Activated naive CD4-positive, alpha-beta T cell treated with anti-CD3 and anti-CD28 coated beads, Interleukin-2, amount 10 ng/mL, durations not matched to agents 7 days and 5 days (primary cell): ENCODE measurements at places on chromosomes 2 and 18.

DNA sequence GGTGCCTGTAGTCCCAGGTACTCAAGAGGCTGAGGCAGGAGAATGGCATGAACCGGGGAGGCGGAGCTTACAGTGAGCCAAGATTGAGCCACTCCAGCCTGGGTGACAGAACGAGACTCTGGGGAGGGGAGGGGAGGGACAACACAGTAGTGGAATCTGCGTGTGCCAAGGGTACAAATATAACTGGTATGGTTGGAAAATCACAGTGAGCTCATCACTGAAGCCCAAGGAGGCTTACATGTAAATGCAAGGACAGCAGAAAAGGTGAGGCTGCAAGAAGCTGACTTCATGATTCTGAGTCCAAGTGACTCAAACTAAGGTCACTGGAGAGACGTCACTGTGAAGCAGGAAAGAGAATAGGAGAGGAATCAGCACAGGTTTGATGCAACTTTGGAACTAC is 9.2 kb downstream of the SEPTIN10 start:
- no peak for DNase-seq

GRCh38 chr2:237027712-237028029 is 58.0 kb upstream of the COPS8 start:
- no peak for DNase-seq

GRCh38 chr2:69177785-69178636 is 165.0 kb downstream of the ANTXR1 start:
- DNase-seq = no peak

- no peak for DNase-seq
Measured at GRCh38 chr2:69789772-69790600, 39.5 kb upstream of the GMCL1 start.

- DNase-seq = no peak
Measured at GRCh38 chr2:160429248-160430000, 64.2 kb downstream of the RBMS1 start.

DNA sequence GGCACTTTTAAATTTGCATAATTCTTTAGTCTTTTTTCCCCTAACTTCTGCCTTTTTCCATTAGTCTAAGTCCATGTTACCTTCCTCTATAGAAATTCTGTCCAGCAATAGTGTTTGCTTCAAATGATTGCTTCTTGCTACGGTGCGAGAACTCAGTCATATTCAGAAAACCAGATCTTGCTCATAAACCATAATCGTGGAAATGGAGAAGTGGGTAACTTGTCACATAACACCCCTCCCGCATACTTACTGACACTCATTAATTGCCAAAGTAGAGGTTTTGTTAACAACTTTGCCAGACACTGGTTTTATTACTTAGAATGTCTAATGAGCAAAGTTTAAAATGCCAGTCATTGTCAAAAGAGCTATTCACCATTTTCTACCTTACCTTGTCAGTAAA is 94.3 kb upstream of the TWSG1 start:
- DNase-seq = no peak

DNA sequence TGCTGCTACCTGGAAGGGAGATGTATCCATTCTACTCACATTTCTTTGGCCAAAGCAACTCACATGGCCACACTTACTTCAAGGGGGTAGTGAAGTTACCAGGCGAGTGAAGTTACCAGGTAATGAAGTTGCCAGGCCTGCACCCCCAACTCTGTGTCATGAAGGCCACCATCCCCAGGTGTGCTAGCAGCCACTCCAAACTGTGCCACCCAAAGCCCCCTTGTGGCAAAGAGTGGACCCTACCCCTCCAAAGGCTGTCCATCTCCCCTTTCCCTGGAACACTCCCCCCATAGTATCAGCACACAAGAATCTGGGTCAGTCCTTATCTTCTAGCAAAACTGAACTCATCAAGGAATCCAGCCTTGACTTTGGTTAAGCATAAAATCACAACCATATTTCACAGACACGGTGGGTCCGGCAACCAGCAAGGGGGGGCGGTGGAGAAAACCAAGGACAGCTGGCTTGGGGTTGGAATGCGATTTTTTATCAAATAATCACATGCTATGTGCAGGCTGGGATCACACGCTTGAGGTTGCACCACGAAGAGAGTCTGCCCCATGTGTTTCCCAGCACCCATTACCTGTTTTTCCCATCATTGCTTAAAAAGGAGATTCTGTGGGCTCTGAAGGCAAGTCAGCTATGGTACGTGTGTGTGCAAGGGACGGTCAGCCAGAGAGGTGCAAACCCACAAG is 60.9 kb downstream of the ZFP36L2 start:
- DNase-seq = no peak

GRCh38 chr2:57554348-57554747 is 492.3 kb upstream of the VRK2 start:
- no peak for DNase-seq

GRCh38 chr2:71606244-71606643 is 152.9 kb downstream of the DYSF start:
- no peak for DNase-seq

GRCh38 chr18:11762429-11762828 is 73.4 kb downstream of the GNAL start:
- DNase-seq = no peak

GRCh38 chr2:205692104-205692503 is 9.8 kb downstream of the NRP2 start:
- DNase-seq = no peak

DNA sequence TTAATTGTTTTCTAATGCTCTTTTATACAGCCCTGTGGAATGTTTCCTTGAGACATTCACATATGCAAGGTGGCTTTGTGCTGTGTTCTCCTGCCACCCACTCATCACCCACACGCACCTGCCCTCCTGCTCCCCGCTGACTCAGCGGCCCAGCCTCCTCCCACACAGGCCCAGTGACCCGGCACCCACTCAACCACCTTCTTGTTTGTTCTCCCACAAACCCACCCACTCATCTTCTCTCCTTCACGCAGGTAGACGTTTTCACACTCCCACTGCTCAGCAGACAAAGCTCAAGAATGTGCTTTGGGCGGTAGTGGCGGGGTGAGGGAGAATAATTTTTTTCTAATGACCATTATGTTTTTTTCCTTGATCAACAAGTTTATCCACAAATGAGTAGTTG is 28.6 kb upstream of the NEMP2 start:
- no peak for DNase-seq

- no peak for DNase-seq
Measured at GRCh38 chr18:70578480-70578879, 289.6 kb downstream of the SOCS6 start.

DNA sequence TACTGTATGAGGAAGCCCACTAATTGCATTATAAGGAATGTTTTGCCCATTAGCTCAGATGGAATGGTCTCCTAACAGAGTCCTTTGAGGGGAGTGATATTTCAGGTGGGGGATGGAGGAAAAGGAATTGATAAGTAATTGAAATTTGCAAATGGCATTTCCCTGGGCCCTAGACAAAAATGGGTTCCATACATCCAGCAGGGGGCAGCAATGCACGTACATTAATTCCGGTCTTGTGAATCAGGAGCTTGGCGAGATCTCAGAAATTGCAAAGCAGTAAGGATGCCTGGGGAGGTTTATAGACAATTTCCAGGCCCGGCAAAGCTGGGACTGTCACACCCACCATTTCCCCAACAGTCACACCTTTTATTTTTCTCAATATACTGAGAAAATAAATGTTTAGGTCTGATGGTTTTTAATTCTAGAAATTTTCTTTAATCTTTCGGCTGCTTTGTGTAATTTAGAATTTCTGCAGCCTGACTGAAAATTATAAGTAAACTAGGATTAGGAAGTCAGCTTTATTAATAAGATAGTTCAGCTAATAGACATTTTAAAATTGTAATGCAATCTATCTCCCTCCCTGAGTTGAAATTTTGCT is 122.8 kb downstream of the LYPD1 start:
- DNase-seq = peak; percentile 64

DNA sequence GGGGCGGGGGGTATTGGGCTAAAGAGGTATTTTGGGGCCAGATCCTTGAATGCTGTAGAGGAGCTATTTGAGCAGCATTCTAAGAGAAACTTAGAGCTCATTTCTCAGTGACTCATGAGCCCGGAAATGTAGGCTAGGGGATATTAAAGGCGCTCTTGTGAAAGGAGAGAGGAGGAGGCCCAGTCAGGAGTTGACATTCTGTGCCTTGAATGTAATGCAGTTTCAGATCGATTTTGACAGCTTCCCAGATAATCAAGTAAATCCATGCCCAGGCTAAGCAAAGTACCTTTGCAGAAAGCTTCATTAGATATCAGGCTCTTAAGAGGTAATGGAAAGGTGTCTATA is 1.5 kb downstream of the CAB39 start:
- peak; percentile 50 for DNase-seq

DNA sequence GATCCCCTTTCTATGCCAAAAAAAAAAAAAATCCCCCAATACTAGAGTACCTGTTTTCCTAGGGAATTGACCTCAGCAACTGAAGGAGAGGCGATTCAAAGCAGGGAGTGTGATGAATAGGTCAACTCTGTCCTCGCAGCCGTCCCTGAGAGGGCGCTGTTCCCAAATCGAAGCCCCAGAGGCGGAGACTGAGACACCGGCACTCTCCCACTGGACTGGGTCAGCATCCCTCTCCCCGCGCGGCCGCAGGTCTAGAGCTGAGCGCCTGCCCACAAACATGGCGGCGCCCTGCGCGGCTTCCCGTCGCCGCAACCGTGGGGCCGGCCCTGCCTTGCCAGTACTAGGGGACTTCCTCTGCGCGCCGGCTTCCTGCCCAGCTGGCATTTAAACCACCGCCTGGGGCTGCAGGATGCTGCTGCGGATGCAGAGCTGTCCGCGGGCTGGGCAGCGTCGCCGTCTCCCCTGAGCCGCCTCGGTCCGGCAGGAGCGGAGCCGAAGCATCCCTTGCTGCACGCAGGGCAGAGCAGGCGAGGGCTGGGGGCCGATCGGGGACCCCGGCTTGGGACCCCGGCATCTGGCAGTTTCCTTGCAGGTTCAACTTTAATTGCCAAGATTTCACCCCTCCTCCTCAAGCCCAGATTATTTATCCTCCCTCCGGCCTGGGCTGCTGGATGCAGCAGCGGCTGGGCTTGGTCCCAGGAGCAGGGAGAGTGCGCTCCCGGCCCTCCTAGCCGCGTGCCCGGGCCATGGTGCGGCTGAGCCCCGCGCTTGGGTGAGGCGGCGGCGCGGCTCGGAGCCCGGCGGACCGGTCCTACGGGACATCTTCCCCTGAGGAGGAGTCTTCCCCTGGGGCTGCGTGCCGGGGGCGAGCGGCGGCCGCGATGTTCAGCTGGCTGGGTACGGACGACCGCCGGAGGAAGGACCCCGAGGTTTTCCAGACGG is at the start of gene EHD3:
Gene EHD3, plus strand, starts transcription at position 412 of the 942 bp plus-strand sequence. Its CDS starts 470 bp downstream, at position 882.
- peak; percentile 84 for DNase-seq

DNA sequence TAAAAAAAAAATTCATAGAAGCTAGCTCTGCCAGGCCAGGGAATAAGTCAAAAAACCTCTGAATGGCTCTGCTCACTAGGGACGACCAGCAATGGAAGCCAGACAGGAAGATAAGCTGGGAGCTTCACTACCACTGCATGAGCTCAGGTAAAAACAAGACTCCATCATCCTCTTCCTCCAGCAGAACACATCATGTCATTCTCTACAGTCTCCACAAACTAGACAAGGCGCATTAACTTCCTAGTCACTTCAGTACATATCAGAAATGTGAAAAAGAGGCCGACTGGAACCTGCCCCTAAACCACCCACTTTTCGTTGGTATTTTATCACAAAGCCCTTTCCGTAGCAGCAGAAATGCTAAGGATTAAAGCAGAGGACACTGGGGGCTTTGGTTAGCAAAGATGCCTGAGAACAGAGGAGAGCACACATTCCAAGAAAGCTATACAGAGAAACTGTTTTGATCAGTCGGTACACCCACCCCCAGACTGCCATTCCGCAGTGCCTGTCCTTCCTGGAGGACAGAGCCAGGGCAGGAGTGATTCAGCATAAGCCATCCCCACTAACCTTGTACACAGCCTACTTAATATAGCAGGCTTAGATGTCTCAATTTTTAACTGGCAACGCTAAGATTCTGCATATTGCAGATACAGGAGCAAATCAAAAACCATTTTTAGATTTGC is 53.4 kb downstream of the AAK1 start:
- DNase-seq = no peak

DNA sequence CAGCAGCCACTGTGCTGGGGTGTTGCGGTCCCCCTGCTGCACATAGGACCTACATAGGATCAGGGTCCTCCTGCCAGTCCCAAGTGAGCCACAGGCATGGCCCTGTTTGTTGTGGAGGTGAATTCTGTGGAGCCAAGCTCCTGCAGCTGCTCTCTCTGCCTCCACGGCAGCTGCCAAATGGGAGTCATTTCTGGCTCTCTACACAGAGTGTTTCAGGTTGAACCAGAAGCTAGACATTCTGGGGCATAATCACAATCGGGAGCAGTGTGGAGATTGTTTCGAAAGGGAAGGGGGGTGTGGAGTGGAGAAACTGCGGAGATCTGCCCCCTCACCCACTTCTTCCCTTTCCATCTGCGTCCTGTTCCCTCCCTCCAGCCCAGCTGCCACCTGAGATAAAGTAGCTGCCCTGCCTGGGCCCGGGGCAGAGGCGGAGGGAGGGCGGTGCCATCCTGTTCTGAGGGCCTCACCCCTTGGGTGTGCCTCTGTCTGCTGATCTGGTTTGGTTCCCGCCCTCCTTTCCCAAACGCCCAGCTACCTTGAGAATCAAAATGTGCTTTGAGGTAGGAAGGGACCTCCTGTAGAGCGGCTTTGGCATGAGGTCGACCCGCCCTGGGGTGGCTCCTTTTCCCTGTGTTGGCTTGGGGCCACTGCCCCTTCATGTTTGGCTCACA is 139.4 kb downstream of the WDSUB1 start:
- peak; percentile 23 for DNase-seq

GRCh38 chr18:21270453-21270852 is 28.4 kb downstream of the GREB1L start:
- DNase-seq = no peak

DNA sequence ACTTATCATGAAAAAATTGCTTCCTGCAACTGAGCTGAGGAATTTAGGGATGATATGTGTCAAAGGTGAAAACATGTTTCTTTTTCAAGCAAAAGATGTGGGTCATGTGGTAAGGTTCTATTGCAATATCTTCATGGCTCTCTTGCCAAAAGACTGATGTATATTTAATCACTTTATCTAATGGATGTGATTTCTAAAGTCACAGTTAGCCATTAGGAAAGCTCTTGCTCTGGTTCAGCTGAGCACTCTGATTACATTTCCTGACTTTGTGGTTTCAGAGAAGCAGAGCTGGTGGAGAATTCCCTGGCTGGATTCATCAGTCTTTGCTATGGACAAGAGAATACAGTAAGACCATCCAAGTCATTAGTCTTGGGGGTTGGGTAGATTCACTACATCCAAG is 24.4 kb downstream of the SCN9A start:
- no peak for DNase-seq

DNA sequence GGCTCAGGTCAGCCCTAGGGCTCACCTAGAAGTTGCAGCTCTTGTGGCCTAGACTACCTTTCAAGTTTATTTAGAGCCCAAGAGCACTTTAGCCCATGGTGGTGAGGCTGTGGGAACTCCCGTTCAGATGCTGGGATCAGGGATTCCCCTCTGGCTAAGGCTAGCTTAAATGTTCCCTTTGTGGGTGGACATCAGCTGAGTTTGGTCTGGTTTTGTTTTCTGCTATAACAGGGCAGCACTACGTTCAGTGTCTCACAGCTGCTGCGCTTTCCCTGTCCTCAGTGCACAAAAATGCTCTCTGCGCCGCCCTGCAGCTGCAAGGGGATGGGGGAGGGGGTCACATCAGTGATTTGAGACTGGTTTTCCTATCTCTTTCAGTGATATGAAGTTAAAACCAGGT is 170.5 kb upstream of the KCNJ3 start:
- DNase-seq = no peak
